ENCODE measurements at places on chromosomes 5 and 9.

- no peak for DNase-seq
Observed at GRCh38 chr5:133840168-133840567, 128.3 kb downstream of the C5orf15 start.

DNA sequence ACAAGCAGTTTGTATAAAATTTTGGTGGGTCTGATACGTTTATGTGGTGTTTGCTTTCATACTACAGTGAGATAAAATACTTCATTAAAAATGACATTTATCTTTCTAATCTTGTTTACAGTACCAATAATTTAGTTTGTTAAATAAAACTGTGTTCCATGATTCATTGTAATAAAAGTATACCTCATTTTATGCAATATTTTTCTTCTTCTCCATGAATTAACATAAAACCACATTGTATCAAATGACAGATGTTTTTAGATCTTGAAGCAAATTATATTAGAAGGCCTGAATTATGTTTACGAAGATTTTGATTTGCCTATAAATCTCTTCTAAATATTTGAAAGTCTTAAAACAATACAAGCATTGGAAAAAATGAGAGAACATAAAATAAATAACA lies 1443.0 kb upstream of the CDH6 start:
- DNase-seq = no peak

DNA sequence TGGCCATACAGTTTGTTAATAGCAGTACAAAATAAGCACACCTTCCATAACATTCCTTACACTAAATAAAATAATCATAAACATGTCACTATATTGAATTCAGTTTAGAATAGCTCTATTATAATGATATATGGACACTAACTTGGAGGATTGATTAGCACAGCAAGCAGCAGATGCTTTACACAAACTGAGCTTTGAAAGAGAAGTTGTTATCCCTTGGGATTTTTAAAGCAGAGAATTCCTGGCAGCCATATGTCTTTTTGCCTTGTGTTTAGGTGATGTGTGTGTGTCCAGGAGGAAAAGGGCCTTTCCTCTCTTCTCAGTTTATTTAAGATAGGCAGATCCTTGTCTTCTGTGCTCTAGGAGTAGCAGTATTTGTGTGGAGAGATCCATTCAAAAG lies 232.2 kb upstream of the GRIN3A start:
- DNase-seq = no peak

GRCh38 chr5:101675510-101676219 lies 620.4 kb downstream of the SLCO4C1 start:
- DNase-seq = no peak

GRCh38 chr9:37273595-37273994 lies 148.9 kb upstream of the GRHPR start:
- no peak for DNase-seq

- DNase-seq = no peak
Observed at GRCh38 chr9:129547063-129547462, 73.8 kb downstream of the C9orf50 start.

DNA sequence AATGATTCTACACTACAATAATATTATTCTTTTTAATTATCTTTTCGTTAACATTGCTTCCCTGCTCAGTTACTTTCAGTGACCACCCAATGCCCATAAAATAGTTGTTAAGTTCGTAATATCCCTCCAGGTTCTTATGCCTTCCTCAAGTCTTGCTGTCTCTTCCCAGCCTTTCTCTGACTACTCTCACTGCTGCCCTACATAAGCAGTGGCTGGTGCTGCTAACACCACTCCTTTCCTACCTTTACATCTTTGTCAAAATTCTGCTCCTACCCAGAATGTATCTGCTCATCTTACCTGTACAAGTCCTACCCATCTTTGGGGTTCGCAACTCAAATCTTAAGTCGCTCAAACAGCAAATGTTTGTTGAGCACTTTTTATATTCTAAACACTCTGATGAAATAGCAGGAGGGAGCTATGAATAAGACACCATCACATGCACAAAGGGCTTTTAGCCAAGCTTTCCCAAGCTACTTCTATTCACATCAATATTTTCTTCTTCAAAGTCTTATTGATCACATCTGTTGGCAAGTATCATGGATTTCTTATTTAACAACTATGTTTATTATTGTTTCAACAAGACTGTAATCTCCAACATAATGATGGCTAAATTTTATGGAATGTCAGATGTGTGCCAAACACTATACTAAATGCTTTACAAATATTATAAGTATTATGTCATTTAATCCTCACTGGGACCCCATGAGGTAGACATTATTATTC lies 29.5 kb downstream of the SLC25A46 start:
- DNase-seq = no peak

DNA sequence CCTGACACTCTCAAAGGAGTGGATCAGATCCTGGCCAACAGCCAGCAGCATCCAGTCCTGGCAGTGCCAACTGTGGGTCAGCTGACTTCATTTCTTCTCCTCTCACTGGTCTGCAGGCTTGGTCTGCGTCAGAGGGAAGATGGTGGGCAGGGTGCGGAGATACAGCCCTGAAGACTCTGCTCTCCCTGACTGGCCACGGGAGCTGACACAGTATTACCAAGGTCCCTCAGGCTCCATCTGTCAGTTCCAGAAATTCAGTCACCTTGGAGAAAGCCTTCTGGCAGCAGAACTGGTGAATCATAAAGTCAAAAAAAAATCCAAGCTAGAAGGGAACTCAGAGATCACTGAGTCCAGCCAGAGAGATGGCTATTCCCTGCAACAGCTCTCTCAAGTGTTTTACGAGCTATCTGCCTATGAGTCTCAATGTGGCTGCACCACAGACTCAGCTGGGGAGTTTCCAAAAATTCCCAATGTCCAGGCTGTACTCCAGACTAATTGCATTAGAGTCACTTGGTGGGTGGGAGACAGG lies 27.9 kb downstream of the C1QTNF2 start:
- no peak for DNase-seq

DNA sequence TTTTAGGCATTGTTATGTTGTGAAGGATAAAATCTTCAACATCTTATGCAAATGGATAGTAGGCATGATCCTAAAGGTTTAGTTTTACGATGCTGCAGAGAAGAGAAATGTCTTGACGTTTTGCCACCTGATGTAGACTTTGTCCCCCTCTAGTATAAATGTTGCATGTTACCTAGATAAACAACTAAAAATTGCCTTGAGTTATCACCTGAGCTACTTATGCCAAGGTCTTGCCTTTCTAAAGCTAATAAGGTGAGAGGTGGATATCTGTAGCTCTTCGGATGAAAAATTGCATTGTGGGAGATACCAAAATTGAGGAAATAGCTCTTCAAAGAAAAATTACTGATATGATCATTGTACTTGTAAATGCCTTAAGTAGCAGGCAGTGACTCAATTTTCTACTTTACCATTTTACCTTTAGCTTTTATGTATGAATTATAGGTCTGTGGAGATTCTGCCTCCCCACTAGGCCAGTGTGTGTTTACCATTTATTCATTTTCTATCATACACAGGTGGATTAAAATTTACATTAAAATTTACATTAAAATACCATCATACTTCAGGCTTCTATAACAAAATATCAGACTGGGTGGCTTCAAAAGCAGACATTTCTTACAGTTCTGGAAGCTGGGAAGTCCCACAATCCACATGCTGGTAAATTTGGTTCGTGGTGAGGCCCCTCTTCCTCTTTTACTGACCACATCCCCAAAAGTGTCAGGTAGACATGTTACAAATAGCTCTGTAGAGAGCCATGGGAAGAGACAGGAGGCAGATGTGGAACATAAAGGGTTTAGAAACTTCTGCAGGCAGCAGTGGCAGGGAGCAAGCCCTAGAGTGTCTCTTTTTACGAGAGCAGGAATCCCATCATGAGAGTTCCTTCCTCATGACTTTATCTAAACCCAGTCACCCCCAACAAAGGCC lies 100.7 kb upstream of the ERBIN start:
- no peak for DNase-seq

DNA sequence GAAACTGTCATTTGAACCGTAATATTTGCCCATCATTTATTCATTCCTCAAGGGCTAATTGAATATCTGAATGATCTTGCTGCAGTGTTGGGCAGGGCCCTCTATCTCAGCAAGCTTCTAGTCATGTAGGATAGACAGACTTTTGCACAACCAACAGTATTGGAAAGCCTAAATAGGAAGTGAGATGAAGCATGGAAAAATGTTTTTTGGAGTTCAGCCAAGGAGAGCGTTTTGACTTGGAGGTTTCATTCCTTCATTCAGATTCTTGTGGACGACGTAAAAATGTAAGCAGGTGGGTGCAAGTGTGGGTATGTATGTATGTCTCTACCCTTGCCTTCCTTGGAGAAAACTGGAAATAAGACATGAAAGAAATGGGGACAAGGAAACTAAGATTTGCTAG lies 15.5 kb downstream of the DAPK1 start:
- DNase-seq = no peak

DNA sequence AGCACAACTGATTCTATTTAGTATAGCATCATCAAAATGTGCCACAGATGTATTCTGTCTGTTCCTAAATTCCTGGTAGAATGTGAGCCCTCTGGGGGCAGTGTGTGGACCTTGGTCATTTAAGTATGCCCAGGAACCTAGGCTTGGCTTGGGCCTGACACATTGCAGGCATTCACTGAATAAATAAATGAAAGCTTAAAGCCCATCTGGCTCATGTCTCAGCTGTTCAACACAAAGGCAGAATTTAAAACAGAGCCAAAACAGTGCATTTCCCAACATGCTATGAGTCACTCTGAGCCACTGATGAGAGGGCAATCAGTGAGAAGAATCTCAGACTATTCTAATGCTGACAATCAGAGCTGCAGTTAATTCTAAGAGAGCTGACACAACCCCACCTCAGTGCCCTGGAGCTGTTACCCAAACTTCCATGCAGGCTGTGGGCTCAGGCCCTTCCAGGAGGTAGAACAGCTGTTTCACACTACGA lies 8.1 kb downstream of the FAM193B start:
- no peak for DNase-seq

DNA sequence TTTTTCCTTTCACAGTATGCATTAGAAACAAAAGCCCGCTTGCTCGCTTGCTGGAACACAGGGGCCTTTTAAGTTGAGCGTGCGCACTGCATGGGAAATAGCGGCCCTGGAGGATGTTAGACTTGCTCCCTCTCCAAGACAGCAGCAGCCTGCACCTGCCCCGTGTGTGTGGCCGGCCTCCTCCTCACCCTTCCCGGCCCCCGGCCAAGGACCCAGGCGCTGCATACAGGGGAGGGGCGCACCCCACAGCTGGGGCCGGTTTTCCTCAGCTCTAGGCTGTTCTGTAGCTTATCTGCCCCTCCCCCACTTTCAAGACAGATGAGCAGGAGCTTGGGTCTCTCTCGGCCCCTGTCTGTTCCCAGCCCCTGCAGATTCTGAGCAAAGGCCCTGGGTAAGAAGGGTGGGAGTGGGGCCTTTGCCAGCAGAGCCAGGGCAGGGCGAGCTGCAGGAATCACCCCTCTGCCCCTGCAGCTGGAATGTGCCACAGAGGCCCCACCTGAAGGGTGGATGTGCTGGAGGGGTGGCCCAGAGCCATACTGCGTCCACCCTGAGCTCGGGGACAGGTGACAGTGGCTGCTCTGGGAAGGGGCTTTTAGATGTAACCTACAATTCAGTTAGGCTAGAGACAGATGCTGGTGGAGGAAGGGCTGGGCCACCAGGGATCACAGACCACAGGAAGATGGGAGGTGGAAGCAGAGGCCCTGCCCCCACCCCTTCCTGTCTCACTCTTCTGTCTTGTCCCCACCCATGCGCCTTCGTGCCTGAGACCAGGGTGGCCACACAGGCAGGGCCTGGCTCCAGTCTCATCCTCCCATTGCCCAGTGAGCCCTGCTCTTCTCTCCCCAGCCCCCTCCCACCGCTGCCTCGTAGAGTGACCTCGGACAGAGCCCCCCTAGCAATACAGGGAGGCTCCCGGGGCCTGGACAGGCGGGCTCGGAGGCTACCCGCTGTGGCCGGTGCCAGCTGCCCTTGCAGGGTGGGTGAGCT lies 132.4 kb downstream of the DAB2IP start:
- DNase-seq = no peak

DNA sequence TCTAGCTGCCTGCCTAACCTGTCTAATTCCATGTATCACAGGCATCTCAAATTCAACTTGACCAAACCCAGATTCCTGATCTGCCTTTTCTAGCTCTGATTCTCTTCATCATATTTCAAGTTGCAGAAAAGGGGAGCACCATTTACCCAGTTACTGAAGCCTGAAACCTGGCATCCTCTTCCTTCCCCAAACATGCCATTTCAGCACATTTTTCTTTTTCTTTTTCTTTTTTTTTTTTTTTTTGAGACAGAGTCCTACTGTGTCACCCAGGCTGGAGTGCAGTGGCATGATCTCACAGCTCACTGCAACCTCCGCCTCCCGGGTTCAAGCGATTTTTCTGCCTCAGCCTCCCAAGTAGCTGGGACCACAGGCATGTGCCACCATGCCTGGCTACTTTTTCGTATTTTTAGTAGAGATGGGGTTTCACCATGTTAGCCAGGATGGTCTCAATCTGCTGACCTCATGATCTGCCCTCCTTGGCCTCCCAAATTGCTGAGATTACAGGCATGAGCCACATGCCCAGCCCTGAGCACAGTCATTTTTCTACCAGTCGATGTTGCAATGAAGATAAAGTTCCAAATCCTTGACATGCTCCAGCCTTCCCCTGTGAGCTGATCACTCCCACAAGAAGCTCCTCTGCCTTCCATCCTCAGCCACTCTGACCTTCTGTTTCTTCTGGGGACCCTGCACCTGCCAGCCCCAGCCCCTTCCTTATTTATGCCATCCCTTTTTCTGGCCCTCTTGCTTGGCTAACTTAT lies 32.2 kb downstream of the ACER2 start:
- no peak for DNase-seq

- DNase-seq = no peak
Observed at GRCh38 chr5:38051711-38052511, 206.4 kb upstream of the EGFLAM start.

DNA sequence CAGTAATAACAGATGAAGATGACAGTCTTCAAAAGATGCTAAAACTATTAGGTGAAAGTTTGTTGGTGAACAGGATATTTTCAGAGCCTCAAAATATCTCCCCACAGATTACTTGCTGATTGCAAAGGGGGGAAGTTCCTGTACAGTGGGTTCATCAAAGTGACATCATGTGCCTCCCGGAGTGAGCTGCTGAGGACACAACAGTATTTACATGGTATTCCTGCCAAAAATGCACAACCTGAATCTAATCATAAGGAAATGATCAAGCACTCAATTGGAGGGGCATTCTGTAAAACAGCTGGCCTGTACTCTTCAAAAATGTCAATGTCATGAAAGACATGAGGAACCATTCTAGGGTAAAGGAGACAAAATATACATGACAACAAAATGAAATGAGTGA lies 18.9 kb upstream of the GLIS3 start:
- DNase-seq = no peak

- no peak for DNase-seq
Observed at GRCh38 chr5:58484505-58484904, 6.7 kb upstream of the GAPT start.

GRCh38 chr5:170420806-170421412 lies 31.7 kb upstream of the KCNMB1 start:
- DNase-seq = no peak

GRCh38 chr5:20615888-20616563 lies 628.0 kb upstream of the CDH18 start:
- no peak for DNase-seq

DNA sequence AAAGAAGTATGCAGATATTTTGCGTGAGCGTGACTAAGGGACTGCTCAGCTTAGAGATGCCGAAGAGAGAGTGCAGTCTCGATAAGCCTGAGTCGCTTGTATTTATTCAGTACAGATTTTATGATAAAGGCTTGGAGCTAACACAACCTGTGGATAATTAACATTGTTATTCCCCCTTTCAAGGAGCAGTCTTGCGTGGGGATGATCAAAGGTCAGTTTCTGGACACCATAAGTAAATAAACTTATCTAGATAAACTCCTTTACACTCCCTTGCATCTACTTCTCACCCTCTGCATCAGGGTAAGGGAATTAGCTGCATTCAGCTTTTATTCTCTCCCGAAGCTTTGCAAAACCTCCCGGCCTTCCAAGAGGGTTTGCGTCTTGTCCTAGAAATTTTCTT lies 357.8 kb upstream of the ST8SIA4 start:
- DNase-seq = no peak
